RWPE1 (cell line): ENCODE measurements at places on chromosomes 5 and 9.

DNA sequence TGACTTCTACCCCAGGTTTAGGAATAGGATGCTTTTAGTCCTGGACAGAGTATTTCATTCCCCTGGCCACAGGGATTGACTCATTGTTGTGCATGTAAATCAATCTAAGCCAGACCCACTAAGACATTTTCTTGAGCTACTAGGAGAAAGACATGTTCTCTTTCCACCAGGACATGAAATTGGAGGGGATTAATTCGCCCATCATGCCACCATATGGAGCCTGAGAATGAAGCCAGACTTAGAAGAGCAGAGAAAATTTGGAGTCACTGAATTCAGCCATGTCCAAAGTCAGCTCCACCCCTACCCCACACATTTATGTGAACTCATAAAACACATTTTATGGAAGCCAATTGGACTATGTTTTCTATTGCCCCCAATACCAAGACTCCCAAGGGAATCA is 322.5 kb downstream of the NFIB start:
- no peak for DNase-seq

GRCh38 chr5:1846583-1846982 is 36.1 kb downstream of the IRX4 start:
- DNase-seq = no peak

GRCh38 chr5:147780924-147781573 is 1.5 kb downstream of the JAKMIP2 start:
- no peak for DNase-seq

GRCh38 chr9:93459432-93459847 is 6.1 kb upstream of the FAM120AOS start:
- no peak for DNase-seq

GRCh38 chr5:149367972-149368645 is 10.3 kb downstream of the PCYOX1L start:
- no peak for DNase-seq

DNA sequence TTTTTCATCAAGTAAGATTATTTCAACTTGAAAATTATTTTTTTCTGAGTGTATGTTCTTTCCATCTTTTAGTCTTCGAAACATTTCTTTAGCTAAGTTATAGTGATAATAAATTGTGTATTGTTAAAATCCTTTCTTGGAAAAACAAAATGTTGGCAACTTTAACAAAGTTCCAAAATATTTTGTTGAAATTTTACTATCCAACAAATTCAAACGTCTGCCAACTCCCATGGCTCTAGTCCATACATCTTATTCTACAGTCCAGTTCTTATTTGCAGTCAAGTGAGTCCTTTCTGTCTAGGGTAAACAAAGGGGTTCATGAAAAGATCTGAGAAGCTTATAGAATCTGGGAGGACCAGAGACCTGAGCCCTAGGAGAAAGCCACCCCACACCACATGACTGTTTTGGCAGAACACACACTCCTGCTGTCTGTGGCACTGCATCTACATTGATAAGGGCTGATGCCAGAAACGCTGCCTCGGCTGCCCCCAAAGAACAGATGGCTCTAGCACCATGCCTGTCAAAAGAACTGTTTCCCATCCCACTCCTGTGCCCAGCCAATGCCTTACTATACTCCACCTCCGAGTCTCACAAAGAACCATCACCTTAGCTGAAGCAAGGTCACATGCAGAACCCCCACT is 47.5 kb downstream of the FEM1C start:
- DNase-seq = no peak

GRCh38 chr9:104073770-104074133 is 20.4 kb upstream of the SMC2 start:
- DNase-seq = no peak

GRCh38 chr5:133785182-133785581 is 172.8 kb upstream of the FSTL4 start:
- DNase-seq = no peak

DNA sequence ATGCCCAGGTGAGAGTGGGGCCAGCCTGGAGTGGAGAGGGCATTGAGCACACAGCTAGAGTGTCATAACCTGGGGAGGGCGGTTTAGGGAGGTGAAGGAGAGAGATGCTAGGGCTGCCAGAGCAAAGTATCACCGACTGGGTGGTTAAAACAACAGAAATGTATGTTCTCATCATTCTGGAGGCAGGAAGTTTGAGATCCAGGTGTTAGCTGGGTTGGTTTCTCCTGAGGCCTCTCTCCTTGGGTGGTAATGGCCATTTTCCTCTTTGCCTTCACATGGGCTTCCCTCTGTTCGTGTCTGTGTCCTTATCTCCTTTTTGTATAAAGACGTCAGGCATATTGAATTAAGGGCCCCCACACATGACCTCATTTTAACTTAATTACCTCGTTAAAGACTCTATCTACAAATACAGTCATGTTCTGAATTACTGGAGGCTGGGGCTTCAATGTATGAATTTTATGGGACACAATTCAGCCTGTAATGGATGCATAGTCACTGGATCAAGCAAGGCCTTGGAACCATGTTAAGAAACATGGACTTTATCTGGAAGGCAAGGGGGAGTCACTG is 118.6 kb upstream of the IL12B start:
- no peak for DNase-seq

- DNase-seq = peak; percentile 73
These were observed 2.1 kb downstream of the CCDC192 start for GRCh38 chr5:127705120-127705892.
